ENCODE measurements at places on chromosomes 16 and 17. TPM values are rescaled to one million over a fixed set of nuclear protein-coding genes. Genes with fewer than 3 reads are reported as not detected.

RBFOX1 gene
- 0.25 TPM for polyA plus RNA-seq

ASPA gene
- polyA plus RNA-seq: 0.10 TPM

LITAFD gene
- polyA plus RNA-seq: not detected

KCNH6 gene
- not detected for polyA plus RNA-seq

WBP2 gene
- 54.6 TPM for polyA plus RNA-seq

KRTAP9-4 gene
- 0.75 TPM for polyA plus RNA-seq

TBKBP1 gene
- polyA plus RNA-seq: 9.3 TPM

CACNB1 gene
- 1.9 TPM for polyA plus RNA-seq

DHRS7C gene
- not detected for polyA plus RNA-seq

OR2C1 gene
- not detected for polyA plus RNA-seq

KRT16 gene
- 6.9 TPM for polyA plus RNA-seq

ATP2A1 gene
- polyA plus RNA-seq: 0.38 TPM

CD7 gene
- polyA plus RNA-seq: 0.33 TPM

JUP gene
- polyA plus RNA-seq: 48.3 TPM

PAM16 gene
- 41.7 TPM for polyA plus RNA-seq

KIF19 gene
- polyA plus RNA-seq: not detected

GLYR1 gene
- 47.7 TPM for polyA plus RNA-seq

ASGR2 gene
- polyA plus RNA-seq: 0.15 TPM

NPIPB13 gene
- polyA plus RNA-seq: 0.13 TPM

ABCC11 gene
- not detected for polyA plus RNA-seq

RNF222 gene
- not detected for polyA plus RNA-seq

SKAP1 gene
- polyA plus RNA-seq: not detected

VTN gene
- polyA plus RNA-seq: 4.3 TPM

CLEC10A gene
- 1.9 TPM for polyA plus RNA-seq

RSPRY1 gene
- 12.7 TPM for polyA plus RNA-seq

GLP2R gene
- 0.61 TPM for polyA plus RNA-seq

MT4 gene
- not detected for polyA plus RNA-seq

LRRC37A3 gene
- 0.50 TPM for polyA plus RNA-seq

TMEM114 gene
- not detected for polyA plus RNA-seq

ADGRG1 gene
- 2.1 TPM for polyA plus RNA-seq

STH gene
- not detected for polyA plus RNA-seq

HOXB4 gene
- 11.5 TPM for polyA plus RNA-seq

PYCARD gene
- 52.7 TPM for polyA plus RNA-seq

RCVRN gene
- polyA plus RNA-seq: not detected

HOXB1 gene
- polyA plus RNA-seq: not detected

HSPB9 gene
- polyA plus RNA-seq: 0.15 TPM

Data from aorta (tissue), 5 donors.